Jurkat, Clone E6-1 (cell line): ENCODE measurements at places on chromosomes 6 and 20.
A peak's percentile ranks its signal among the peaks of the same experiment; 100 is the strongest.

DNA sequence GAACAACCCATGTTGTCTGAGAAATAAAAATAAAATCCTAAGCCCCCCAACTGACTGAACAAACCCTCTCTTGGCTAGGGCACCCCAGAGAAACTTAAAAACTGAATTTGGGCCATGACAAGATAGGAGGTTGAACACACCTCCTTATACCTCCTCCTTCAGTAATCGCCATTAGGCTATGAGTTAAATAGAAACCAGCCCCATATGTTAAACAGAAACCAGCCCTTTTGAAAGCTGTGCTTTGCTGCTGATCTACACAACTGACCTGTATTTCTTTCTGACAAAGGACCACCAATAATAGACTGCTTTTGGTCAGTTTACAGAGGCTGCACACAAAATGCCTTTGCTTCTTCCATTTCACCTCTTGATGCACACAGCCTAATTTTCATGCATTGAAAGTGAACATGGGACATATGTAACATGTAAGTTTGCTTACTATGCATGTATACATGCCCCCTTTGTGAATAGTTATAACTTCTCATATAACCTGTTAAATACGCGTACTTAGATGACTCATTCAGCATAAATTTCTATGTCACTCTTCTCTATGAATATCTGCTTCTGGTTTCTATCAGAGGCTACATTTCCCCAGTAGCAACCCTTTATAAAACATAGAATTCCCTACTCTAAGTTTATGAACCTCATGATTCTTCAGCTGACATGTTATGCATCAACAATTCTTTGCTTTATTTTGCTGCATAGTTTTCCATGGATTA is 462.9 kb downstream of the COL12A1 start:
- no peak for DNase-seq

GRCh38 chr6:124881898-124882578 is 80.2 kb upstream of the RNF217 start:
- no peak for DNase-seq

DNA sequence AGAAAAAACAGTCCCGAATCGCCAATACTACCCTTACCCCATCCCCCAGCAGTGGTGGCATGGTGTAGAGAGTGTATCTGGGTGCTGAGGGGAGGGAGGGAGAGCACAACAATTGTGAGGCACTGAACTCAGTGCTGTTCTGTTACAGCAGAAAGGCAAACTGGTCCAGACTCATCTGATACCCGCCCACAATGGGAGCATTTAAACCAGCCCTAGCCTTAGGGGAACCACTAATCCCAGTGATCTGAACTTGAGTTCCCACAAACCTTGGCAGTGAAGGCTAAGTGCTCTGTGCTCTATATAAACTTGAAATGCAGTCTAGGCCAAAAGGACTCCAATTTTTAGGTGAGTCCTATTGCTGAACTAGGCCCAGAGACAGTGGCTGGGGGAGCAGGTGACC is 666.4 kb upstream of the PTCHD4 start:
- no peak for DNase-seq

DNA sequence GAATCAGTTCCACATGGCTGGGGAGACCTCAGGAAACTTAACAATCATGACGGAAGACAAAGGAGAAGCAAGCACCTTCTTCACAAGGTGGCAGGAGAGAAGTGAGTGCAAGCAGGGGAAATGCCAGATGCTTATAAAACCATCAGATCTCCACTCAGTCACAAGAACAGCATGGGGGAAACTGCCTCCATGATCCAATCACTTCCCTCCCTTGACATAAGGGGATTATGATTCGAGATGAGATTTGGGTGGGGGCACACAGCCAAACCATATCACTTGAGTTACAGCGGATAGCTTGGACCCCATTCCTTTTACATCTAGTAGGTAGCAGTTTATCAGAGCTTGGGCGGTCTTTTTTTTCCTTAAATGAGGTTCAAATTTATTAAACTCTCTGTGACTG is 19.1 kb downstream of the AFDN start:
- no peak for DNase-seq

DNA sequence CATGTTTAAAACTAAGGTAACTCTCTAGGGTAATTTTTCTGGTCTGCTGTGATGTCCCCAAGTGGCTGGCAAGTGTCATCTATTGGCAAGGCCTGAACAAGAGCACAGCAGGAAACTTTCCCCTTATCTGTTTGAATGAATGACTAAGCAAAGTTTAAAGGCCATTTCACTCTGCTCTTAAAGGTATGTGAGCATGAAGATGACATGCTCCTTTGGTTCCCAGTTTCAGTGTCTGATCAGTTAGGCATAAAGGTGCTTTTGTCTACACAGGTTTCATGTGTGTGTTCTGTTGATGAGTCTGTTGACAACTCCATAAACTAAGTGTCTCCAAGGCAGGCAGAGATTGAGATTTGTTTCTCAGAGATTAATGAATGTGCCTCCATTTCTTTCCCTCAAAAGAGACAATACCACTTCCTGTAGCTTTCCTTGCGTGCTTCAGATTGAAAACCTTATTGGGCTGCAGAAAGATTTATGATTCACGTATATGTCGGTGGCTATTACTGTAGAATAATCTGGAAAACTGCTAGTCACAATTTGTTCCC is 83.9 kb downstream of the MAP3K7 start:
- DNase-seq: peak; percentile 33

GRCh38 chr6:147595961-147596360 is 87.5 kb downstream of the SAMD5 start:
- DNase-seq: no peak

DNA sequence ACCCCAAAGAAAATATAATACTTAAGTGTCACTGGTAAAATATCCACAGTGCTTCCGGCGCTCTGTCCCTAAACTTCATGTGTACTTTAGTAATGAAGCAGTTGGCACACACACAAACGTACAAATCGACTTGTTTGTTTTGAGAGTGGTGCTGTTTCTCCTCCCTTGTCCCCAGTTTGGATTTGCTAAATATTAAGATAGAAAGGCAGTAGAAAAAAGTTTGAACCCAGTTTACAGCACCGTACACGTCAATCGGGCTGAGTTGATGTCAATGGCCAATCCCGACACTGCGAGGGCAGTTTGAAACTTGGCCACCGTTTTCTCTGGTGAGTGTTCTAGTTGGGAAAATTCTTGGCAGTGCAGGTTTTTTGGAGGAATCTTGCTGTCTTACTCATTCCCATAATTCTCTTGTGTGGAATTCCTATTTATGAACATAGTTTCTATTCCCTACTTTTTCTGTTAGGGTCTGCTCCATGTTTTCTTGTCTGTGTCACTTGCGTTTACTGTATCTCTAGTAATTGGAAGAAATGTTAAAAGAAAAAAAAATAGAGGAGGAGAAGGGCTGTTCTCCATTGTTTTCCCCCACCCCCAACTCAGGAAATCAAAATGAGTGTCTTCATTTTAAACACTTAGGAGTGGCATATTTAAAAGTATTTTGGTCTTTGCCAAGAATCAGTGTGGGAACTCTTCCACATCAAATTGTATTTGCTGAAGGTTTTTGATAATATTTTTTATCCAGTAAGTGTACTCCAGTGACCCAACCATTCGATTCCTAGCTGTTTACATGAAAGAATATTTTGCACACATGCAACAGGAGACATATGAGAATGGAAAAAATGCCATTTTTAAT is 72.3 kb downstream of the OR2B2 start:
- no peak for DNase-seq

- no peak for DNase-seq
Observed at GRCh38 chr6:117783279-117783678, 108.0 kb downstream of the NUS1 start.

DNA sequence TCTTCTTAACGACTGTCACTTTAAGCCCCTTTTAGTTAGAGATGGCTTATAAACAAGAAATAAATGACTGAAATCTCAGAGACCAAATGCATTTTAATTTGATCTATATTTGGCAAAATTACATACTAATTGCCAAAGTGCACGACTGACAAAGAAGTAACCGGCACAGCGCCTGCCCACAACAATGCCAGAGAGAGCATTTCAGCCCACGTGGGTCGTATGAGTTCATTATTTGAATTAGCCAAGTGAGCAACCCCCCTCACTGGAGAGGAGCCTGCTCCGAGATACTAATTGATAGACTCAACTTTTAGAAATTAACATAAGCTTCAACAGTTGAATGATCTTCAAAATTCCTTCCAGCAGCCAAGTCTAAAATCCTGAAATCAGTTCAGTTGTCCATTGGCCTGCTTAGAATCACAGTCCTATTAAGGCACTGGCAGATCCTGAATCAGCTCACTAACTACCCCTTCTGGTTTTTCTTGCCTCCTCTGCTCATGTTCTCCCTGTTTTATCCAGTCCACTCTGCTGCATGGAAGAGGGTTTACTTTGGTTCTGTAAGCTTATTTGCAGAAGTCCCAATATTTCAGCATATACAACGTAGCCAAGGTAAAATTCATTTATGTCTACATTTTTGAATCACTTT is 519.1 kb upstream of the AGPAT4 start:
- no peak for DNase-seq

DNA sequence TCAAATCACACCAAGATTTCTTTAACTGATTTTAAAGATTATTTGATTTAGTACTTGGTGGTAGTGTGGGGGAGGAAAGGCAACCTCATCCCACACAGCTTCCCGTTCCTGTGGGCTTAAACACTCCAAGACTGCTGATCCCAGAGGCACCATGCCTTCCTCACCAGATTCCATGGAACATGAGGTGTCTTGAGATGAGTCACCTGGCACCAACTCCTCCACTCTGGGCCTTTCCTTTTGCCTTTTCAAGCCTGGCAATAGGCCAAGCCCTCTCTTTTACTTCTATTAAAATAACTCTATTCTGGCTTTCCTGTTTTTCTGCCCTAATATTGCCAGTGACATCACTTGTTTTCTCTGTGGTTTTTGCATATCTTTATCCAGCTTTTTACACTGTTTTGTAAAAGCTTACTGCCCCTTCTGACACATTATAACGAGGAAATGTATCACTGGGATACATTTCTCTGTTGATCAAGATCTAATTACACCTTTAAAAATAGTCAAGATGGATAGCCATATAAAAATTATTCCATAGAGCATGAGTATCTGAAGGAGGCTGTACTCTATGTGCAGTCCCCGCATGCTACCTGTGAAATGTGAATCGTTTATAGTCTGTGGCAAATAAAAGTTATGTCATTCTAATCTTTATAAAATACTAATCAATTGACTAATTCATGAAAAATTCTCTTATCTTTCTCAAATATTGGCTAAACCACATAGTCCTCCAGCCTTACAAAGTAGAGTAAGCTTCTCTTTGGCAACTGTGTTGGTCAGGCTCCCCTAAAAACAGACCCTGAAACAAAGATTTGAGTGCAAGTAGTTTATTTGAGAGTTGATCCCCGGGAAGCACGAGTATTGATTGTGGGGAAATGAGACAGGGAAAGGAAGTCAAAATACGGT is 257.8 kb upstream of the KCNQ5 start:
- no peak for DNase-seq

DNA sequence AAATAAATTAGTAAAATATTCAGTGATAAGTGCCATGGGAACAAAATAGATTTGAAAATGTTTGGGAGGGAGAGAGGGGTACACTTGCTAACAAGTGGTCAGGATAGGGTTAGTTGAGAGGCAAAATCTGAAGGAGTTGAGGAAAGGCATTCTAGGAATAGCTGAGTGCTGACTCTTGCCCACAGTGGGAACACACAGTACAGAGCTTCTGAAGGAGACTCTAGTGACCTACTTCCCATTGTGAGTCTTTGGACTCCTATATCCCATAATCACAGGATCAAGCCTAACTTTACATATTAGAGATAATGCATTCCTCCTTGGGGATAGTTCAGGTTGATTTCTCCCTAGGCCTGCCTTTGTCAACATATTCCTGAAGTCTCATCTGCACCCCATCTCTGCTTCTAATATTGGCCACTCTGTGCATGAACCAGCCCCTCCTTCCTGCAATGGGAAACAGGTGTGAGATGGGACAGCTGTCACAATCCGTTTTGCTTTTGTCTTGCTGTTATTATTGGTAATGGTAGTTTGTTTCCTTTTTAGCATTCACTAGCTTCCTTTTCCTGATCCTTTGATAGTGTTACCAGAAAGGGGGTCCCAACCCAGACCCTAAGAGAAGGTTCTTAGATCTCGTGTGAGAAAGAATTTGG is 2.6 kb upstream of the TRIM38 start:
- no peak for DNase-seq

DNA sequence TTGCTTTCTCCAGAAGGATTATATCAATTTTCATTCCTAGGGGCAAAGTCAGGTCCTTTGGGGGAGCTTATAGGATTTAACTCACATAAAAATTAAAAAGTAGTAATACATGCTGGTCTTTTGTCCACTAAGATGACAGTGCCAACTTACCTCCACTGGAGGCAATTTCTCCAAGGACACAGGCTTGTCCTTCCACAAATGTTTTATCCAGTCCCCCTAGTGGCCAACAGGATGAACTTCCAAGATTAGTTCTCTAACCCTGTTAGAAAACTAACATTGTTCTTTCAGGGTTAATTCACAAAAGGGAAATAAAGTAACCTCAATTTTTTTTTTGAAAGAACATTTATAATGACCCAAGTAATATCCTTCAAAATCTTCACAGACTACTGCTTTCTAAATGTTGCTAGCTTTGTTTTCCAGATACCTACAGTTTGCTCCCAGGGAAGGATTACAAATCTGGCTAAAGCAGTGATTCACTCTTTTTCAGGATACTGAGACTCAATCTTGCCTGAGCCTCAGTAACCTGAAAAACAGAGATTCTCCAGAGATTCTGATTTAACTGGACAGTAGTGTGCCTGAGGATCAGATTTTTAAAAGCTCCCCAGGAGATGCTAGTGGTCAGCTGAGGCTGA is 31.7 kb upstream of the UBR2 start:
- peak; percentile 48 for DNase-seq

- DNase-seq: no peak
Observed at GRCh38 chr20:17925141-17925939, 43.3 kb downstream of the SNX5 start.

GRCh38 chr20:36854348-36855240 is 21.3 kb upstream of the TLDC2 start:
- DNase-seq: no peak

GRCh38 chr20:44221368-44221954 is 10.9 kb upstream of the OSER1 start:
- DNase-seq: no peak

GRCh38 chr6:154458565-154459470 is 51.7 kb downstream of the CNKSR3 start:
- no peak for DNase-seq
